ENCODE measurements at places on chromosomes 7 and 10.

DNA sequence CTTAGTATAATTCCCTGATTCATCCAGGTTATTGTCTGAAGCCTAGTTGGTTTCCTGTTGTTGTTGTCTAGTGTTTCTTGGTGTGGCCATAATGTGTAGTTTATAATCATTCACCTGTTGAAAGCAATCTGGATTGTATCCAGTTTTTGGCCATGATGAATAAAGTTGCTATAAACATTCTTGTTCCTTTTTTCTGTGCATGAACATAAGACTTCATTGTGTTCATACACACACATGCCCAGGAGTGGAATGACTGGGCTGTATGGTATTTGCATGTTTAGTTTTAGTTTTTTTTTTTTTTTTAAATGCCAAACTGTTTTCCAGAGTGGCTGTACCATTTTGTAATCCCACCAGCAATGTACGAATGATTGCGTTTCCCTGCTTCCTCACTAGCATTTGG, 349.8 kb downstream of the SDK1 start:
- DNase-seq, result no peak

DNA sequence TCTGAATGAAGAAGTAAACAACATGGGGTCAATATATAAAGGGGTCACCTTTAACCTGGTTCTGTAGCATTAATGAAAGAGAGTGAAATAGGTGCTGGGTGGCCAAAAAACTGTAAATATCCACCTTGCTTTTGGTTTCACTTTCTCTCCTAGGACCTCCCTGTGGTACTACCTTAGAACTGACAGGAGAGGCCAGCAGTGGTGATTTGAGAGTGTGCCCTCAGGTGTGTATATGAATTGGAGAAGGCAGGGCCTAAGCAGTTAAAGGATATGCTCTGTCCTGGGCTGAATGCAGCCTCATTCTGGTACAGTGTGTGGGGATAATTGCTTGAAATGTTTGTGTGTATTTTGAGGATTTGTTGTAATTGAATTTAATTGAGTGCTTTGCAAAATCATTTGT, 62.0 kb downstream of the BBS9 start:
- DNase-seq, result no peak

DNA sequence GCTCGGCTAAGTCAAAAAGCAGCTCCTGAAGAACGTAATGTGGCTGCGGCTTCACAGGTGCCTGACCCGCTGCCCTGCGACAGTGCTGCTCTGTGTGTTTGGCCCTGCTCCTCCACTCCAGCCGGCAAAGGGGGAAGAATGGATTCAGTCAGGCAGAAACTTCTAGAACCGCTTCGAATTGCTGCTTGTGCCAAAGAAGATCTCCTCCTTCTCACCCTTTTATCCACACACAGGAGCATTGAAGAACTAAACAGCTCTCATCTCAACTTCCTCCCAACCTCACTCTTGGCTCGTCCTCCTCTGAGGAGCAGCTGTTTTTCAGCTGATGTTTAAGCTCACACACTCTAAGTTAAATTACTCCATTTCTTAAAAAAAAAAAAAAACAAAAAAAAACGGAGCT, 651.4 kb downstream of the INHBA start:
- no peak for DNase-seq

GRCh38 chr10:11163780-11164550, 146.3 kb downstream of the CELF2 start:
- no peak for DNase-seq

GRCh38 chr7:73734619-73735527, 3.7 kb downstream of the ABHD11 start:
- peak; percentile 64 for DNase-seq

DNA sequence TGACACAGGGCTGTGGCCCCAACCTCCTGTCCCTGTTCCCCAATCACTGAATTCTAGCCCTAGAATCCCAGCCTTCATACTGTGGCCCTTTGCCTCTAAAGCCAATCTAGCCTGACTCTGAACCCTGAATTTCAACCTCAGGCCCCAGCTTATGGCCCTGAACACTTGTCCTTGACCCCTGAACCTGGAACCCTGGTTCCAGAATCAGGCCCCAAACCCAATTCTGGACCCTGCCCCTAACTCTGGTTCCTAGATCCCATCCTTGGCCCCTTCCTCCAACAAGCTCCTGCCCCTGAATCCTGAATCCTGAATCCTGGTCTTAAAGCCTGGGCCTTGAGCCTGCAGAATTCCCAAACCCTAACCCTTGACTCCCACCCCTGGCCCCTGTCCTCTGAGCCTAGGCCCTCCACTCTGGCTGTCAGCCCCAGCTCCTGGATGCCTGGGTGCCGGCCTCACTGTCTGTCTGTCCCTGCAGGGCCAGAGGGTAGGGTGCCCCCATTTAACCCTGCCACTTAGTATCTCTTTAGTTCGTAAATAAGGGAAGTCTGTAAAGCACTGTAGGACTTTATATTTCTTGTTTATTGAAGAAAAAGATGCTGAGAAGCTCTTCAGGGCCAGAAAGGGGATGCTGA, 1.3 kb downstream of the INPP5A start:
- DNase-seq, result no peak

DNA sequence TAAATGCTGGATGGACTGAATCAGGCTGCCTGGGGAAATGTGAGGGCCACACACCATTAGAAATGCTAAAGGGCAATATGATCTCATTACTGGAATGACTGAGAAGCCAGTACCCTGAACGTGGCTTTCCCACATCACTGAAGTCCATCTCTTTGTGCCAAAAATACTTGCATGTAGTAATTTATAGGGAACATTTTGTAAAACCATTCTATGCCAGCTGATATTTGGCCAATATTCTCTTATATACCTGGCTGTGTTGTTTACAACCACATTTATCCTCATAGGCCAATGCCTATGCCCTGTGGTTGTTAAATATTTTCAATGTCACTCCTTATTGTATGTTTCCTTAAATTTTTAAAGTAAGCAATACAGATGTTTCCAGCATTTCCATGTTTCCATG, 111.6 kb downstream of the C10orf90 start:
- DNase-seq, result no peak

DNA sequence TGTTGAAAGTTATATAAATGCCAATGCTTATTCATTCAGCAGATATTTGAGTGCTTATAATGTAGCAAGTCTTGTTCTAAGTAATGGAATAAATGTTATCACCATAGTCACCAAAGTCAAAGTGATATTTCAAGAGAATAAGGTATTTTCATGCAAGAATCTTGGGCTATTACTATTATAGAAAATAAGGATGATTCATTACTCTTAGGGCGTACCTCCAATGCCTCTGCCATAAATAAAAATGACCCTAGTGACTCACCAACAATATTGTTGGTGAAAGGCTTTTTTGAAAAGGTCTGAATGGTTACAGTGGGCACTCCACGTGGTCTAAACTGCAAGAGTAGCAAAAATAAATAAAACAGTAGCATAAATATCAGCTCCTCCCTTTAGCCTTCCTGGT, 68.4 kb downstream of the RALA start:
- DNase-seq, result no peak

GRCh38 chr10:17472481-17473227, 18.3 kb upstream of the ST8SIA6 start:
- DNase-seq, result no peak

- no peak for DNase-seq
Measured at GRCh38 chr10:12408472-12408871, 59.1 kb downstream of the CAMK1D start.

DNA sequence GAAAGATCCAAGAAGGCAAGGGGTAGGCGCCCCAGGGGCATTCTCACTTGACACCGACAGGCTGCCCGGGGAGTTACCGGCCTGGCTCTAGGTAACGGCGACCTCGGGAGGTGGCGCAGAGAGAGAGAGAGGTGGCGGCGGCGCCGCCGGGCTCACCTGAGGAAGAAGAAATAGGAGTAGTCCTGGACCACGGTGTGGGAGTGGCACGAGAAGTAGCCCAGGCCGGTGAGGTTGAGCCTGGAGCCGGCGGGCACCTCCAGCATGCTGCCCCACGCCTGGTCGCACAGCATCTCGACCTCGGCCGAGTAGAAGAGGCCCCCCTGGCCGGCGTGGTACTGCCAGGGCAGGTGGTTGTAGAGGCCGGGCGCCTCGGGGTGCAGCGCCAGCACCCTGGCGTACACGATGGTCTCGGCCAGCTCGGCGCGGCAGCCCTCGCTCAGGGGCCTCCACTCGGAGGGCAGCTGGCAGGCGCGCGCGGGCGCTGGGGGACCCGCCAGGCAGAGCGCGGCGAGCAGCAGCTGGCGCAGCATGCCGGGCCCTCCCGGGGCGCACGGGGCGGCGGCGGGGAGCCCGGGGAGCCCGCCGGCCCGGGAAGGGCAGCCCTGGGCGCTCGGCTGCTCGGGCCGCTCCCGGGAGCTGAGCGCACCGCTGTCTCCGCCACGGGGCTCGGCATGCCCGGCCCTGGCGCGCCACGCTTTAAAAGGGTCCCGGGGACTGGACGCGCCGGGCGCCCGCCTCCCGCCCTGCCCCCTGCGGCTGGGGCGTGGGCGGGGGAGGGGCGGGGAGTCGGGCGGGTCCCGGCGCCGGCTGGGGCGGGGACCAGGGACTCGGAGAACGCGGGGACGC, at the start of gene CCDC3:
CCDC3 (minus strand) TSS at position 673 of the 846 bp plus-strand sequence; CDS start at position 530, 143 bp downstream.
- no peak for DNase-seq

GRCh38 chr7:67738958-67739357, 742.3 kb downstream of the TYW1 start:
- no peak for DNase-seq

DNA sequence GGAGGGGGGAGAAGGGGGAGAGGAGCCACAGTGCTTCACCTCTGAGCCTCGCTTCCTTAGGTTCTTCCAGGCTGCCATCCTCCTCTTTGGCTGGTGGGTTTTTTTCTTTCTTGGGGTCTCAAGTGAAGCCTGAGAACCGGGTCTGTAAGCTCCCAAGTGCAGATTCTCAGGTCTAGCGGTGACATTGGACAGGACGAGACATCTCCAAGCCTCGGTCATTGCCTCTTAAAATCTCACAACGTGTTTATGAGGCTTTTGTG, 817 bp upstream of the IL15RA start:
- DNase-seq, result no peak

DNA sequence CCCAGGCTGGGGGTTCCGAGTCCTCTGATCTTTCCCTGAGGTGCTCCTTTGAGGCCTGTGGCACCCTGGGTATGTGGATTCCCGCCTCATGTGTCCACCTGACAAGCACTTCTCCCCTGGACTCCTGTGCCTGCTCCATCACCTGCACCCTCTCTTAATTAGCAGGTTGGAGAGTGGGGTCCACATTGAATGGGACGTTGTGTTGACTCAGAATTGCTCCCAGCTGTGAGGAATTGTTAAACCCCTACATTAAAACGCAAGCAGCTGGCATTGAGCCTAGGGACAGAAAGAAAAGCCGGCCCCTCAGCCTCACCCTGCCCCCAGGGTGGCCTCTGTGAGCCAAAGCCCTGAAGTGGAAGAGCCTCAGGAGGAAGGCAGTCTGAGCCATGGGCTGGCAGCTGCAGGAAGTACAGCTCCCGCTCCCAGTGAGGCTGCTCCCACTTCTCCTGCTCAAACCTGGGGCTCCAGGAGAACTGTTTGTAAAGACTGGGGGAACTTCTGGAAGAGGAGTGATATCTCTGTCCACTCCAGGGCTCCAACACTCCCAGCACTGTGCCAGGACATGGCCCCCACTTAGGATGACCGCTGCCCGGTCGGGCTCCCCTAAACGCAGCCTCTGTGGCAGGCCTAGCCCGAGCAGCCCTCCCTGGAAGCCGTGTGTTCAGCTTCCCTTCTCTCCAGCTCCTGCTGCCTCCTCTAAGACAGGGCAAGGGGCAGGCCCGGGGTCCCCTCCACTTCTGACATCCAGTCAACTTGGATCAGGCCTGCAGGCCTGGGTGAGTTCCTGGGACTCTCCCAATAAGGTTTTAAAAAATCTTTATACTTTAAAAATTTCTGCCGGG, 1.8 kb upstream of the OPN4 start:
- DNase-seq, result no peak

DNA sequence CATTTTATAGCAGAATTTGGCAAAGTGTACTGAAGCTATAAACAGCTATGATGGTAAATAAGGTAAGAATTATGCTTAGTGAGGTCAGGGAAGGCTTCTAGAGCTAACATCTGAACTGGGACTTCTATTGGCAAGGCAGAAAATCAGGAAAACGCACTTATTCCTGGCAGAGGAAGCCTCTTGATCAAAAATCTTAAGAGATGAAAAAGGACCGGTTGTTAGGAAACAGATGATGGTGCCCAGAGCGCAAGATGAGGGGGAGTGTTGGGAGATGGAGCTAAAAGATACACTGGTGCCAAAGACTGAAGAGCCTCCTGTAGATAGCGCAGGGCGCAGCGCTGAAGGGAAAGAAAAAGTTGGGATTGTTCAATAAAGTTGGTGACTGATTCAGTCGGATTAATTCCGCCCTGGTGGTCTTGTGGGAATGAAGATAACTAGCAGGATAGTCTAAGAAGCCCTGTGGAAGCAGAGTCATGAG, 550 bp upstream of the CALU start:
- no peak for DNase-seq

GRCh38 chr7:25396668-25397067, 168.4 kb upstream of the NPVF start:
- no peak for DNase-seq

- DNase-seq, result no peak
Measured at GRCh38 chr7:16795624-16796023, 9.2 kb downstream of the AGR2 start.

GRCh38 chr10:93080350-93081046, 6.8 kb downstream of the CYP26A1 start:
- no peak for DNase-seq

DNA sequence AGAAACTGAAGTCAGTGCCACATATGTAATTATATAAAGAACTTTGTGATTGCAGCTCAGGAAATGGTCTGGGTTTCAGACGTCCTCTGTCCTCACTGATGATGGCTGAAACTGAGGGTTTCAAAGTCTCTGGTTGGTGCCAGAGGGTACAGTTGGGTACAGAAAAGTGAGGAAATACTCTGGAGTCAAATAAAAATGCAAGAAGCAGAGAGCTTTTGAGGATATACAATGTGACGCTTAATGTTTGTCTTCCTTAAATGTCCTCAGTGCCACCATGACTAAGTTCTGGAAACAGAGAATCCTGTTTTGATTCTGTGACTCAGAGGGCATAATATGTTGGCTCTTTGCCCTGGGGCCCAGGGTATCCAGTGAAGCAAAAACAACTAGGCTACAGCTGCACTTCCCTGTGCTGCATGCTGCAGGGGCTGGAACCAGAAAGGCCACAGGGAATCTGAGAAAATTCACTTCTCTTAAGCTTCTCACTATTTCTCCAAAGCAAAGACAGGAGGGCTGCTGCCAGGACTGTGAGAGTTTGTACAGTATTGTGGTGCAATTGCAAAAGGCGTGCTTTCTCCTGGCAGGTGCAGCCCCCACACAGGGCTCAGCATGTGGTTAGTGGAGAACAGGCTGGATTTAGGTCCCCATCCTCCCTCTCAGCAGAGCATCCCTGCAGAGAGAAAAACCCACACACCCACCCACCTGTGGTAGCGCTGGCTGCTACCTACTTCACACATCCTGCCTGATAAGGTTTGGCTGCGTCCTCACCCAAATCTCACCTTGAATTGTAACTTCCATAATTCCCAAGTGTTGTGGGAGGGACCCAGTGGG, 169.5 kb upstream of the SVIL start:
- DNase-seq, result no peak

- no peak for DNase-seq
Measured at GRCh38 chr10:28304032-28304571, 1.2 kb upstream of the MPP7 start.

Data from stimulated activated CD4-positive, alpha-beta T cell treated with anti-CD3 and anti-CD28 coated beads, Interleukin-1b, Interleukin-23, amount 100 ng/mL, for 4 hours (primary cell).